ENCODE measurements at places on chromosomes 2 and 18. TPM values are rescaled to one million over a fixed set of nuclear protein-coding genes. Genes with fewer than 3 reads are reported as not detected.

DNA sequence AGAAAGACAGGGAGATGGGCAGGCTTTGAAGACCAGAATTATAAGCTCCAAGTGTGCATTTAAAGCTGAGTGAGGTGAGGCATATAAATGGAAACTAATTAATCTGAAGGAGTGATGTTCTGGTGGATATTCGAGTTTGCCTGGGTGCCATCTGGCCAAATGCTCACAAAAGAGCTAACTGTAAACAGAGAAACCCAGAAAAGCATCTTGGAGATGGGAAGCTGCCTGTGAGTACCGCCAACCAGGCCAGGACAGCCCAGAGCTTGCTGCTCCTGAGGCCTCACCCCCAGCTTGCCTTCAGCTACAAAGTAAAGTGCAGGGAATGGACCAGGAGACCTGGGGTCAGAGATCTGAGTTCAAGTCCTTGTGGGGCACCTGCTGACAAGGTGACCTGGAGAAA is 446.1 kb upstream of the MYT1L start:
- H3K27me3 ChIP-seq, result no peaks in the 10 kb centered on the region
- no peak overlapping the region for H3K27ac ChIP-seq
- H3K4me1 ChIP-seq, result no peaks in the 10 kb centered on the region
- H3K4me3 ChIP-seq, result no peak overlapping the region

DNA sequence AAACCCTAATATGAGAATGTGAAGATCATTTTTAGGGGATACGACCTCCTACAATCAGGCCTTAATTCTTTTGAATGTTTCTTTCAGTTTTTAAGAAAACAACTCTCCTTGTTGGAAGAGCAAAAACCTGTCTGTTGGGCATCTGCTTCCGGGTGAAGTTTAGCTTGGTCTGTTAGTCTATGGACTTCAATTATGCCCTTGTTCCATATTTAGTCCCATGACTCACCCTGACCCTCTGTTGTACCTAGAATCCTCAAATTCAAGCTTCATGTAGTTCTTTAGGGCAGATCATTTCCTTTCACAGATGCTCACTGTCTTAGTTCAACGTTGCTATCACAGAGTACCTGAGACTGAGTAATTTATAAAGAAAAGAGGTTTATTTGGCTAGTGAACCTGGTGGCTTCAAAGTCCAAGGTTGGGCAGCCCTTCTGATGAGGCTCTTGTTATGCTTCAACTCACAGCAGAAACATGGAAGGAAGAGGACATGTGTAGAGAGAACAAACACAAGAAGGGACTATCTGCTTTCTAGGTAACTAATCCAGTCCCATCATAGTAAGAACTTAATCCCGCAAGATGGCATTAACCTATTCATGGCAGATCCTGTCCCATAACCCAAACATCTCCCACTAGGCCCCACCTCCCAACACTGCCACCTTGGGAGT is 82.5 kb upstream of the SERPINE2 start:
- H3K4me3 ChIP-seq, result no peak overlapping the region
- H3K4me1 ChIP-seq, result no peaks in the 10 kb centered on the region
- no peak overlapping the region for H3K27ac ChIP-seq
- H3K27me3 ChIP-seq, result no peaks in the 10 kb centered on the region

DNA sequence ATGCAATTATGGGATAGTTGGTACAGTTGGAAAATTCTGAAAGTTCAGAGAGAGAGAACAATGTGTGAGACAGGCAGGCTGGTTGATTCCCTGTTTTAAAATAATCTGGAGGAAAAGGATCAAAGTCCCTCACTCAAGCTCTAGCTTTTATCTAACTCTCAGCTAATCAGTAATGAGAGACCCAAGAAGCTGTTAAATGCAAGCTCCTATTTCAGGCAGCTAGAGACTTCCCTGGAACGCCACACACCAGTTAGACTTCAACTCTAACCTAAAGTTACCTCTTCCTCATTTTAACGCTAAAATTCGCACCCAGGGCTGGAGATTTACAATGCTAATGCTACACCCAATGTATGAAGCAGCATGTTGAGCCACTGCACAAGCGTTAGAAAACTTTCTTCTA is 243.1 kb downstream of the EN1 start:
- H3K27me3 ChIP-seq, result no peaks in the 10 kb centered on the region
- no peaks in the 10 kb centered on the region for H3K4me1 ChIP-seq
- DNase-seq, result no peak
- H3K27ac ChIP-seq, result no peak overlapping the region
- H3K36me3 ChIP-seq, result no peaks in the 10 kb centered on the region
- no peak overlapping the region for H3K4me3 ChIP-seq

Gene TEKT4
- total RNA-seq, result not detected

Gene DOK6
- total RNA-seq, result 0.89 TPM

- DNase-seq, result no peak
- H3K27me3 ChIP-seq, result no peaks in the 10 kb centered on the region
- peaks cover 22% of the 10 kb centered on the region for H3K4me1 ChIP-seq
Observed at GRCh38 chr2:3654531-3655225, 3.3 kb upstream of the ALLC start.

Gene PDE11A
- total RNA-seq, result not detected

GRCh38 chr2:174282441-174282840 is 34.1 kb upstream of the OLA1 start:
- no peak overlapping the region for H3K27ac ChIP-seq
- H3K4me1 ChIP-seq, result no peaks in the 10 kb centered on the region
- H3K4me3 ChIP-seq, result no peak overlapping the region
- H3K27me3 ChIP-seq, result no peaks in the 10 kb centered on the region
- H3K36me3 ChIP-seq, result no peaks in the 10 kb centered on the region
- DNase-seq, result no peak

DNA sequence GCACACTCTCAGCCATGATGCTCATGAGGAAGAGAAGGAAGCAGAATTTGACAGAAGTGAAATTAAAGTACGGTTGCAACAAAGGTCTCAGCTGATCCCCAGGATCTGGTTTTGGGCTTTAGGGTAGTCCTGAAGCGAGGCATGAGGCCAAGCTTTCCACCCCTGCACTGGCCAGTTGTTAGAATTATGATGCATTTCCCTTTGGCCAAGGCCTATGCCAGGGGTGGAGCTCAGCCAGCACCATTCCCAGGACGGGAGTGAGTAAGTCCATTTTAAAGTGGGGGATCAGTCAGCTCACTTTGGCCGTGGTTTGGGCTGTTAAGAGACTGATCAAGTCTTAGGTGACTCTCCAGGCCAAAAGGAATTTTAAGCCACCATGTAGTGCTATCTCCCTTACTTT is 314.5 kb upstream of the MMADHC start:
- no peaks in the 10 kb centered on the region for H3K27me3 ChIP-seq
- H3K4me3 ChIP-seq, result no peak overlapping the region
- H3K27ac ChIP-seq, result no peak overlapping the region
- no peaks in the 10 kb centered on the region for H3K36me3 ChIP-seq
- no peaks in the 10 kb centered on the region for H3K4me1 ChIP-seq

- H3K36me3 ChIP-seq, result peaks cover 66% of the 10 kb centered on the region
- H3K27ac ChIP-seq, result no peak overlapping the region
- H3K4me1 ChIP-seq, result no peaks in the 10 kb centered on the region
- no peaks in the 10 kb centered on the region for H3K27me3 ChIP-seq
- DNase-seq, result no peak
Observed at GRCh38 chr18:31876707-31877106, 66.2 kb downstream of the TRAPPC8 start.

Gene STPG4
- 0.89 TPM for total RNA-seq

DNA sequence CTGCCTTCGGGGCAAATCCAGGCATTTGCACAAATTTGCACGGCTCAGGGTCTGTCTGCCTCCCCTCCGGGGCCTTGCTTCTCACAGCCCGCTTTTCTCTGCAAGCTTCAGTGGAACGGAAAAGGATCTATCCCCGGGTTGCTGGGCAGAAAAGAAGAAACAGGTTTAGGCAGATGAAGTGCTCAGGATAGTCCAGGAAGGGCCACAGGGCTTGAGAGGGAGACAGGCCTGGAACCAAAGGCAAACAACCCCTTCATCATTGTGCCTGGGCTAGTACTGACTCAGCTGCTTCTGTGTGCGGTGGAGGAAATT is 347.8 kb upstream of the TNP1 start:
- no peaks in the 10 kb centered on the region for H3K36me3 ChIP-seq
- no peak overlapping the region for H3K27ac ChIP-seq
- H3K4me3 ChIP-seq, result no peak overlapping the region
- no peaks in the 10 kb centered on the region for H3K4me1 ChIP-seq
- DNase-seq, result no peak

DNA sequence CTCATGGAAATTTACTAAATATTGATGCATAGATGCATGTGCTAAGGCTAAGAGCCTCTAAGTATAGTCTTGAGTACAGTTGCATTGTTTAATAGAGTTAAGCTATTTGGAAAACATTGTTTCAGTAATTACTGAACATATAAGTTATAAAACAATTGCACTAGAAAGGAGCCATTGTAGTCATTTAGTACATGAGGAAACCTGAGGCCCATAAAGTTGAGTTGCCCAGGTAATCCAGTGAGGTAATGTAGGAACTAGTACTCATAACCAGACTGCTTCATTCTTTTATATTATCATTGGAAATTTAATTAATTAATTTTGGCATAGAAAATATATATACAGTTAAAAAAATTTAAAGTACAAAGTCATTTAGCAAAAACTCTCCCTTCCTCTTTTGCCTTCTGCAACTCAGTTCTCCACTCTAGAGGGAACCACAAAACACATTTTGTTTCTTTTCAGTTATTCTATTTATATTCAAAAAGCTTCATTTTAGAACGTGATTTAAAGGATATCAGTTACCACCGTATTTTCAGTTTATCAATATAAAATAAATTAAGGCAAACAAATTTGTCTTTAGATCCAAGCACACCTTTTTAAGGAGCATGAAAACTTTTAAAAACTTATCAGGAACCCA is 27.8 kb upstream of the TBR1 start:
- no peaks in the 10 kb centered on the region for H3K27me3 ChIP-seq
- peaks cover 3% of the 10 kb centered on the region for H3K36me3 ChIP-seq
- H3K4me3 ChIP-seq, result no peak overlapping the region
- no peaks in the 10 kb centered on the region for H3K4me1 ChIP-seq
- DNase-seq, result no peak

Gene SDC1
- total RNA-seq, result 6.0 TPM

Gene NAT8
- total RNA-seq, result not detected

DNA sequence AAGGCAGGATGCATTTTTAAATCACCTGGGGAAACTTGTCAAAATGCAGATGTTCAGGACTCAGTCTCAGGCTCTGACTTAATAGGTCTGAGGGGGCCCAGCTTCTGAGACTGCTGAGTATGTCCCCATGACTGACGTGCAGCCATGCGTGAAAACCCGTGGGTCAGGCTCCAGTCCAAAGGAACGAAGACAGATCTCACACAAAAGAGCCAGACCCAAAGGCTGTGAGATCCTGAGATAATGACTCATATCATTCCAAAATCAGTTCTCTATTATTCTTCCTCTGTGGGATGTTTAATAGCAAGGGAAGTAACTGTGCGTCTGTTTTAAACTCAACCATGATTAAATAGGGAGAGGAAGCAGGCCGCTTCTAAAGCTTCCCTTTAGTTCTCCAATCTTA is 107.4 kb upstream of the ACAA2 start:
- no peak overlapping the region for H3K4me3 ChIP-seq
- DNase-seq, result no peak
- H3K27ac ChIP-seq, result no peak overlapping the region
- peaks cover 12% of the 10 kb centered on the region for H3K4me1 ChIP-seq
- no peaks in the 10 kb centered on the region for H3K36me3 ChIP-seq

- no peak overlapping the region for H3K4me3 ChIP-seq
- H3K27ac ChIP-seq, result no peak overlapping the region
- no peak for DNase-seq
- peaks cover 45% of the 10 kb centered on the region for H3K36me3 ChIP-seq
Observed at GRCh38 chr2:222582928-222583327, 73.0 kb downstream of the FARSB start.

Gene CNDP1
- total RNA-seq, result 0.52 TPM

GRCh38 chr2:210199186-210199765 is 26.0 kb downstream of the ACADL start:
- H3K27ac ChIP-seq, result no peak overlapping the region
- no peaks in the 10 kb centered on the region for H3K27me3 ChIP-seq
- H3K4me3 ChIP-seq, result no peak overlapping the region
- no peaks in the 10 kb centered on the region for H3K36me3 ChIP-seq
- H3K4me1 ChIP-seq, result no peaks in the 10 kb centered on the region
- no peak for DNase-seq

DNA sequence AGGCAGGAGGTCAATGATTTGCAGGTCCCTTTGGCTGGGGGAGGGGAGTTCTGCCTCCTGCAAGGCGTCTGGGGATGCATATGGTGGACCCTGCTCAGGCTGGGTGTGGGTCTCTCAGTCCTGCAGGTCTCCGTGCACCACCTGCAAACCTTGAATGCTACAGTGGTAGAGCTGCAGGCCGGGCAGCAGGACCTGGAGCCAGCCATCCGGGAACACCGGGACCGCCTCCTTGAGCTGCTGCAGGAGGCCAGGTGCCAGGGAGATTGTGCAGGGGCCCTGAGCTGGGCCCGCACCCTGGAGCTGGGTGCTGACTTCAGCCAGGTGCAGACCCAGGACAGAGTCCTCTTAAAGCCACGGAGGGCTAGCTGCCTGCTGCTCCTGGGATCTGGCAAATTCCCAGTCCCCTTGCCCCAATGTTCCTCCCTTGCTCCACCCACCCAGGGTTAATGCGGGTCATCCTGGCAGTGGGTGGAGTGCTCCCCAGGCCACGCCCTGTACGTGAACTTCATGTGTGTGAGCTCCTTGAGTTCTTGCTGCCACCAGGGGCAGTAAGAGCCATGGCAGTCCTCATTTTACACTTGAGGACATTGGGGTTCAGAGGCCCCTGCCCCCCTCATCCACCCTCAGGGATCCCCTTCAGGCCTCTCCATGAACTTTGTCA is 3.1 kb downstream of the PROM2 start:
- H3K4me3 ChIP-seq, result no peak overlapping the region
- no peaks in the 10 kb centered on the region for H3K4me1 ChIP-seq
- no peaks in the 10 kb centered on the region for H3K36me3 ChIP-seq
- H3K27ac ChIP-seq, result no peak overlapping the region

DNA sequence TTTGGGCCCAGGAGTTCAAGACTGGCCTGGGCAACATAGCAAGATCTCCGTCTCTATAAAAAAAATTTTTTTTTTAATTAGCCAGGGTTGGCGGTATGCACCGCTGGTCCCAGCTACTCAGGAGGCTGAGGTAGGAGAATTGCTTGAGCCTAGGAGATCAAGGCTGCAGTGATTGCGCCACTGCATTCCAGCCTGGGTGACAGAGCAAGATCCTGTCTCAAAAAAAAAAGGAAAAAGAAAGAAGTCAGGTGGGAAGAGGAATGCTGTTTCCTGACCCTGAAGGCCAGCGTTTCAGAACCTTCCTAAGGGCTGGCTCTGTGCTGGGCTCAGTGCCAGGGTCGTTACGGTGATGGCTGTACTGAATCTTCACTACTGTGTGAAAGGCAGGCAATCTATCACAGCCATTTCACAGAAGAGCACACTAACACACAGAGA is 35.0 kb upstream of the AGAP1 start:
- H3K4me3 ChIP-seq, result no peak overlapping the region
- no peaks in the 10 kb centered on the region for H3K36me3 ChIP-seq
- H3K27me3 ChIP-seq, result no peaks in the 10 kb centered on the region
- no peak for DNase-seq

Gene SRD5A2
- total RNA-seq, result not detected

Gene INPP5D
- total RNA-seq, result 186 TPM

GRCh38 chr18:58495634-58496033 is 133.3 kb downstream of the ALPK2 start:
- H3K4me1 ChIP-seq, result no peaks in the 10 kb centered on the region
- no peaks in the 10 kb centered on the region for H3K36me3 ChIP-seq
- no peak for DNase-seq

Gene BOK
- total RNA-seq, result 7.6 TPM

Gene ZNF407
- 27.8 TPM for total RNA-seq

- DNase-seq, result no peak
- no peak overlapping the region for H3K27ac ChIP-seq
- H3K27me3 ChIP-seq, result no peaks in the 10 kb centered on the region
- no peaks in the 10 kb centered on the region for H3K36me3 ChIP-seq
Observed at GRCh38 chr2:203476881-203477280, 58.2 kb downstream of the RAPH1 start.

Measured in spleen (tissue), 13 donors.